ENCODE measurements at places on chromosomes 2 and 18. TPM values are rescaled to one million over a fixed set of nuclear protein-coding genes. Genes with fewer than 3 reads are reported as not detected.

Gene SPATA3
- polyA plus RNA-seq: not detected

Gene CYP27A1
- 47.0 TPM for polyA plus RNA-seq

Gene DTNB
- polyA plus RNA-seq: 20.6 TPM

GRCh38 chr2:232238108-232238507 is 140.4 kb upstream of the ALPP start:
- DNase-seq: no peak

DNA sequence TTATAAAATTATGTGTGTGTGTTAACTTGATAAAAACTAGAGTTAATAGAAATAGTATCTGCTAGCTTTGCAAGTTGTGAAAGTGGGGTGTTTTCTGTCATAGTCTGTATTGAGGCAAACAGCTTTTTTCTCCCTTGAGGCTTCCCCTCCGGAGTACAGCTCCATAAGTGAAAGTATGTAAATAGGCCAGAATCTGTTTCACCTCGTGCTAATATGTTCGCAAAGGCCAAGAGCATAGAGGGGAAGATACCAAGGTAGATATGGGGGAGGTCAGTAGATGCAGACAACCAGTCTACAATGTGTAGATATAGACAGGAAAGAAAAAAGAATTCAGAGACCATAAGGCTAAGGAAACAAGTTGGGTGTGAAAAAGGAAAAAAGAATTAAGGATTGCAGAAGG is 72.9 kb downstream of the PTRHD1 start:
- no peak for DNase-seq

- DNase-seq: no peak
Measured at GRCh38 chr2:36071698-36072097, 283.9 kb upstream of the CRIM1 start.

DNA sequence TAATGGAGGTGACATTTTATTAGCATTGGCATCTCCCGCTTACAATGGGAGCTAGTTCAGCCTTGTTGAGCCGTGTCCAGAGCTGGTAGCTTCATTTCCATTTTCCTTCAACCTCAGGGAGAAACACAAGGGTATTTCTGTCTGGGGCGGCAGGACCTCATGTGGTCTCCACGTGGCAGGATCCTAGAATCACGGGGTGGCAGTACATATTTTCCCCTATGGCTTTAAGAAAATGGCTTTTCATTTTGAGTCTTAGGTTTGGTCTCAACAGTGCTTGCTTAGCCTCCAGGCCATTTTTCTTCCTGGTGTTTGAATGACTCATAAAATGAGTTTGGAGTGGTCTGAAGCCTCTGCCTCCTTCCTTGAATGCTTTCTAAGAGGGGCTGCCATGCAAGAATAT is 20.3 kb downstream of the CABLES1 start:
- DNase-seq: no peak

- DNase-seq: no peak
Measured at GRCh38 chr18:26287644-26288043, 61.4 kb downstream of the TAF4B start.

DNA sequence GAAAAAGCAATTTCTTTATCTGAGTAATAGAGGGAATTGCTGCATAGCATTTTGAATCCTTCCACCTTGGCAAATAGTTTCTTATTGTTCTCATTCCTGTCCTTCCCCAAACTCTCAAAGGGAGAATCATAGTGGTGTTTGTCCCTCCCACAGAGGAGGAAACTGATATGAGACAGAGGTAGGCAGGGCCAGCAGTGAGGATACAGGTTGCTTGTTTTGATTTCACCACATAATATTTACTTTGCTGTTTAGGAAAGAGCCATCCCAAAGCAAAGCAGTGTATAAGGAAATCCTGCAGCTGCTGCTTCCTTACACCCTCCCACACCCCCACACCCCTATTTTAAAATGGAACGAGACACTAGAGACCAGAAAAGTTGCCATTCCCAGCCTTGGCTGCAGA is 195.3 kb downstream of the SETBP1 start:
- DNase-seq: no peak

- DNase-seq: no peak
Measured at GRCh38 chr2:105806996-105807395, 62.3 kb downstream of the NCK2 start.

DNA sequence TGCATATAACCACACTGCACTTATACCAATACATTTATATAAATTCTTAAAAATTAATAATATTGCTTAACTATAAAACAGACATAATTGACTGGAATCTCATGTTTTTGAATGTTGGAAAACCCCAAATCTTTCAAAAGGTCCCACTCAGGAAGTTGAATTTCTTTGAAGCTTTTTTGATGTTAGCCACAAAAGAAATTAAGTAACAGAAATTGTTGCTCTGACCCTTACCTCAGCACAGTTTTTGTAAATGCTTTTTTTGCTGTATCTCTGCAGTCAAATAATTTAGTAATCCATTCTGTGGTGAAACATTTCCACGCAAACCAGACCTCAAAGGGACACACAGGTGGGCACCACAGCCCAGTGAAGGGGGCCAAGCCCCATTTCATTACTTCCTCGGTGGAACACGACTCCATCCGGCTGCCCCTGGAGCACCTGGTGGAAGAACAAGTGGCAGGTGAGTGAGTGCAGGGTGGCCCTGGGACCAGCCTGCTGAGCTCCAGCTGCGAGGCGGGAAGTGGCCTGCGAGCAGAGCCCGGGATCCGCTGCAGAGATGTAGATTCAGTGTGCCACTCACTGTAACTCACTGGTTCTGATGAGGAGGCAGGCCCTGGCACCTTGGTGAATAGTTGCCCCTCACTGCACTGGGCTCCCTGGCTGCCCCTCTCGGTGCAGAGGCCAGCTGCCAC is 8.4 kb downstream of the SCLY start:
- DNase-seq: no peak

All from left renal pelvis (tissue), 4 donors.